NCI-H1436 (cell line): ENCODE measurements at places on chromosomes 3 and 15.

DNA sequence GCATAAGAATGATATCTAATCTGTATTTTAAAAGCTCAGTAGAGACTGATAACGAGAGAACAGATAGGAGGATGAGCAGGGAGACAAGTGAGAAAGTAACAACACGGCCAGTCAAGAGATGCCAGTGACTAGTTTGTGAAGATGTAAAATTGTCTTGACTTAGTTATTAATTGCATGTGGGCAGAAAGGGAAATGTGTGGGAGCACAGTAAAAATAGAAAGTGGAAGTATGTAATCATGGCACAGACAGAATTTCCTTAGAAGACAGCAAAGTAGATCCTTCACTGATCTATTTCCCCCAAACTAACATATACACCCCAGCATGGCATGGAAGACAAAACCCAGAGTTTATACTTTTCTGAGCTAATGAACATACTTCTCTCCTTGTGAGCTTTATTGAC, 344.5 kb downstream of the FGF12 start:
- DNase-seq: no peak

- DNase-seq: no peak
These were observed 6.1 kb downstream of the IL17RD start for GRCh38 chr3:57158813-57159738.

DNA sequence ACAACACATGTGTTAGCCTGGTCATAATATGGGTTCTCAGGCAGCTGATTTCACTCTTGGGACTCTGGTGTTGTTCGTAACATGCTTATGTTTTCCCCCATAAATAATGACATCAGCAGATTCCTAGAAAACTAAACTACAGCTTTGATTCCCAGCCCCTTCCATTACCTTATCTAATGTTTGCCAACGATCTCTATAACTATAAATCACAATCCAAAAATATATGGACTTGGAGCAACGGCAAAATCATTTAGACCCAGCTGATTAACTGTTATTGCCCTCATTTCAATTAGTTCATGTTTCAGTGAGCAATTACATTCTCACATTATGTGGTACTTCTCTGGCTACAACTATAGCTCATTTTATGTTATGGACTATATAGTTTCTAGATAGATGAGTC, 531.3 kb downstream of the MAGI1 start:
- no peak for DNase-seq

DNA sequence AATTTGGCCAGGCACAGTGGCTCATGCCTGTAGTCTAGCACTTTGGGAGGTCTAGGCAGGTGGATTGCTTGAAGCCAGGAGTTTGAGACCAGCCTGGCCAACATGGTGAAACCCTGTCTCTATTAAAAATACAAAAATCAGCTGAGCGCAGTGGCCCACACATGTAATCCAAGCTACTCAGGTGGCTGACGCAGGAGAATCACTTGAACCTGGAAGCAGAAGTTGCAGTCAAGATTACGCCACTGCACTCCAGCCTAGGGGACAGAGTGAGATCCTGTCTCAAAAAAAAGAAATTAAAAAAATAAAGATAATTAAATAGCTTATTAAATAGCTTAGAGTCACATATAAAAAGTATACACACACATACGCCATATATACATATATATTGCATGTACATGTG, 3.7 kb upstream of the TIPARP start:
- no peak for DNase-seq

- DNase-seq: no peak
These were observed 48.6 kb upstream of the DUSP7 start for GRCh38 chr3:52104684-52105640.

- peak; percentile 62 for DNase-seq
These were observed 31.8 kb upstream of the HES1 start for GRCh38 chr3:194103983-194104751.
